ENCODE measurements at places on chromosomes 7 and 10.

GRCh38 chr7:11742496-11742895 is 89.5 kb downstream of the THSD7A start:
- DNase-seq = no peak

DNA sequence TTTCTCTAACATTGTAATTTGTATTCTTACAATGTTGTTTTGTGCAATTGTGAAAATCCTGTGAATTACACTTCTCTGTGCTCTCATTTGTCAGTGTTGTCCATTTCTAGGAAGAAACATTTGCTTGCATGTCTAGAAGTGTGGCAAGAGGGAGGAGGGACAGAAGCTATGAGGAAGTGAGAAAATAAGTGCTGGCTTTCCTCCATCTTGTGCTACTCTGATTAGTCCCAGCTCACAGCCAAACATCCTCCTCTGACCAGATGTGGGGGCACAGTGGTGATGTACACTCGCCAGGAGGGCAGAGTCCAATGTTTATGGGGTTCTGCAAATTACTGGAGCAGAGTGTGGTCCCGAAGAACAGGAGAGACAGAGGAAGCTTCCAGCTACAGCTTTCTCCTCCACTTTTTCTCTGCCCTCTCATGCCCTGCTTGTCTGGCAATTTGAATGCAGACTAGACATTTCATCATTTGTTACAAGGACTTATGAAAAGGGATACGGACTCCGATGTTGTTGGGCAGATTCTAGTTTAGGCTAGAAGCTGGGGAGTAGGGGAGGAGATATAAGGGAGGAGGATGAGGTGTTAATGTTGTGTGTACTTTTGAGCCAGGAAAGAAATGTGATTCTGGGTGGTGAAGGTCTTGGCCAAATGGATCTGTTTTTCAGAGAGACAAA is 131.0 kb upstream of the C1GALT1 start:
- DNase-seq = no peak

DNA sequence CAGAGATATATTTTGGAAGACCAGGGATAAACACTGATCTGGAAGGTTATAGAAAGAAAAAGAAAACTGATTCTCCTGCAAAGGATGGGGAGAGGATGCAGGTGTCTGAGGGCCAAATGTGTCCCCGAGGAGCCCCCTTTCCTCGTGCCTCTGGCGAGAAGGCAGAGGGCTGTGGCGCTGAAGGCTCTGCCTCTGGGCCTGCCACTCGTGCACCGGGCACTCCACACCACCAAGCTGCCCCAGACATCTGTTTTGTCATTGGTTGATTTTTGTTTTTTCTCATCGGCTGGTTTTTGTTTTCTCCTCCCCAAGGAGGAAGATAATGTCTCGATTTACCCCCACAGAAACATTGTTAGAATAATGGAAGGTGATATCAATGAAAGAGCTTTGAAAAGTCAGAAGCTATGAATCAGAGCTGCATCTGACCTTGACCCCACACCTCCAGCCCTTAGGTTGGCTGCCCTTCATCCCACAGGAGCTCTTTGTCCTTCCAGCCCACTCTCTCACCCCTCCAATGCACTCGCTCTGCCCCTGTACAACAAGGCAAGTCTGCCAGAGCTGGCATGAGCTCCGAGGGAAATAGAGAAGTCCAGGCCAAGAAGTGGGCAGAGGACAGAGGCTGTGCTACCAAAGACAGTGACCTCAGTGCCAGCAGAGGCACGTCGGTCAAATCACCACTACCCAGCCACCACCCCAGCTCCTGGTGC is 124.8 kb downstream of the TCERG1L start:
- DNase-seq = no peak

- no peak for DNase-seq
Measured at GRCh38 chr7:152895527-152895926, 136.0 kb downstream of the ACTR3B start.

- DNase-seq = no peak
Measured at GRCh38 chr7:91837397-91838070, 43.0 kb downstream of the MTERF1 start.

GRCh38 chr7:13309535-13309934 is 622.1 kb downstream of the ARL4A start:
- DNase-seq = no peak
